ENCODE measurements at places on chromosomes 3 and 15.

GRCh38 chr3:188385295-188385694 lies 231.3 kb downstream of the LPP start:
- DNase-seq = no peak

DNA sequence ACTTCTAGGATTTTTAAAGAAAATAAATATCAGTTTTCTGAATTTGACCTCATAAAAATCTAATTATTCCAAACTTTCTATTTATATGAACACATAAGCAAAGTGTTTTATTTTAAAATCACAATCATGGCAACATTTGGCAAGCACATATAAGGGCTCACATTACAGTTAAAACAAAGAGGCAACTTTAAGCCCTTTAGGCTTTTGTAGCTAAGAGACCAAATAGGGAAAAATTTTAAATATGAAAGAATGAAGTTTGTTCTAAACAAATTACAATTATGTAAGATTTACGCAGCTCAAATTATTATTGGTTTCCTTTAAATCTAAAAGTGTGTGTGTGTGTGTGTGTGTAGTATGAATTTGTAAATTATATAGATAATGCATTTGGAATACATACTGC lies 267.0 kb downstream of the ZIC4 start:
- DNase-seq = no peak

- no peak for DNase-seq
These were observed 20.7 kb downstream of the CYFIP1 start for GRCh38 chr15:22959321-22960101.

DNA sequence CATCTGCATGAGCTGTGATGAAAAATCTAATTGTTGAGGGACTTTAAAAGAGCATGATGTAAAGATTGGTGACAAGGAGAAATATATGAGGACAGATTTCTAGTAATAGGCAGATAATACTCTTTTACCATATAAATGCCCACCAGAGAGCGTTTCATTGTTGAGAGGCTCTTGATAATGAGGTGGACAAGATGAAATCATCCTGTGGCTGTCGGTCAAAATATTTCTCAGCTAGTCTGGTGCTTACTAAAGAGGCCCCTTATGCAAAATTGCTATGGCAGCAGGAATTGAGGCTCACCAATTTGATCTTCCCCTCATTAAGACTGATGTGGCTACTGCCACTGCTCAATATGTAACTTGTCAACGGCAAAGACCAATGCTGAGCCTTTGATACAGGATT lies 225.0 kb upstream of the RASGRP1 start:
- DNase-seq = no peak

DNA sequence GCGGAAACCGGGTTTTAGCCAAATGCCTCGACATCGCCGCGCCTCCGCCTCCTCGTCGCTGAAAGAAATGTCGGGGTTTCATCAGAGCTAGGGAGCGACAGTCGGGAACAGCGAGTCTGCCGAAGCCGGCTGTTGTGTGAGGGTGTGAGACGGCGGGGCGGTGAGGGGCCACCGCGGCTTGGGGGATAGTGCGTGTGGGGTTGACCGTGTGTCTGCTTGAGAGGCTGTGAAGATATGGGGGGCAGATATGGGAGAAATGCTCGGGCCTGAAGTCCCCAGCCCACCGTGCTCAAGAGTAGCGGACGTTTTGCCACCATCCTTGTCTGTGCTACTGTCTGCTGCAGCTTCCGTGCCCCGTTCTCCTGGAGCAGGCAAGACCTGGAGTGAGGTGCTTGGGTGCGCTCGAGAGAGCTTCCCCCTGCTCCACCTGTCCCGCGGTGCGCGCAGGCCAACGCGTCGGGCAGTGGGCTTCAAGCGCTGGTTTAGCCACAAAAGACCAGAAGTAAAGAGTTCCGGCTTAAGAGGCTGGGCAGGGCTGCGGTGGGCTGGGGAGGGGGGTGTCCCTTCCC lies 716 bp upstream of the ISLR2 start:
- no peak for DNase-seq

- peak; percentile 59 for DNase-seq
These were observed 57.7 kb downstream of the DNAJB8 start for GRCh38 chr3:128408693-128409623.

DNA sequence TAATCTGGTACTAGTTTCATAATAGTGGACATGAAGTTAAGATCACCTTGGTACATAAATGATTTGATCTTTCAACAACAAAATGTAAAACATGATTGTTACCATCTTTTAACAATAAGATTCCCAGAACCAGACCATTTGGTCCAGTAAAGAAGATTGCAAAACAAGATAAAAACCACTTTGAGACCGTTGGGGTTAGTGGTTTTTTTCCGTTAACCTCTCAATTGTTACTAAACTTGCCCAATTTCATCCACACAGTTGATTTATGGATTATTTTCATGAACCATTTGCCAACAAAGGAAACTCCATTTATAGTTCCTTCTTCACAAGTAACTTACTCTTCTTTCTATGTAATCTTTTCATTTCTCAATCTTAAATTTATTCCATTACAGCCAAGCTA lies 53.8 kb downstream of the ATP8B4 start:
- no peak for DNase-seq

DNA sequence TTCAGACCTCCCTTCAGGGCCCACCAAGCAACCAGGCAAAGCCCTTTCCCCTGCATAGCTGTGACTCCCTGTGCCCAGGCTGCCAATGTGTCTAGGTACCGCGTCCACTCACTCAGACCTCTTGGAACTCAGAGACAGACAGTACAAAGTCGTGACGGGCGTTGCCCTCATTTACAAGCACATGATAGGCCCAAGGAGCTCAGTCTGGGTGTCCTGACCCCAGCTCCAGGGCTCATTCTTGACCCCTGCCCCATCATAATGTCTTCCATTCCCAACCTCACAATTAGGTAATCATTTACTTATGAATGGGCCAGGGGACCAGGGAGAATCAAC lies 56.0 kb downstream of the KLF13 start:
- no peak for DNase-seq

- no peak for DNase-seq
These were observed 35.2 kb downstream of the RNF13 start for GRCh38 chr3:149848238-149848637.

GRCh38 chr15:38049891-38050290 lies 115.5 kb downstream of the TMCO5A start:
- no peak for DNase-seq

- DNase-seq = no peak
These were observed 81.0 kb downstream of the CLDN11 start for GRCh38 chr3:170499562-170500156.

- no peak for DNase-seq
These were observed 3.9 kb downstream of the NUSAP1 start for GRCh38 chr15:41336549-41336948.

DNA sequence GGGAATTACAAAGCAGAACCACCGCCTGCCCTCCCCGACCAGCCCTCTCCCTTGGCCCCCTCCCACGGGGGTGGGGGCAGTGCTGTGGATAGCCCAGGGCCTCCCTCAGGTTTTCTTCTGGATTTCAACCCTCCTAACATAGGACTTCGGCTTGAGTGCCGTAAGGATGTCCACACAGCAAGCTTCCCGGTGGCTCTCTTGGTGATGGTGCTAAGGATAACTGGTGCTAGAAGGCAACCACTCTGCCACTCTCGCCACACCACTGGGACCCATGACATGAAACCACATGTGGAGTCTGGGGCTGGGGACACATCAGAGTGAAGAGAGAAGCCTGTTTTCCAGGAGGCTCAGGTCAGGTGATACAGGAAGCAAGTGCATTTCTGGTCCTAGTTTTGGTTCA lies 35.4 kb downstream of the SCN5A start:
- DNase-seq = no peak

- DNase-seq = no peak
These were observed 11.8 kb downstream of the ZNF592 start for GRCh38 chr15:84760219-84760618.

DNA sequence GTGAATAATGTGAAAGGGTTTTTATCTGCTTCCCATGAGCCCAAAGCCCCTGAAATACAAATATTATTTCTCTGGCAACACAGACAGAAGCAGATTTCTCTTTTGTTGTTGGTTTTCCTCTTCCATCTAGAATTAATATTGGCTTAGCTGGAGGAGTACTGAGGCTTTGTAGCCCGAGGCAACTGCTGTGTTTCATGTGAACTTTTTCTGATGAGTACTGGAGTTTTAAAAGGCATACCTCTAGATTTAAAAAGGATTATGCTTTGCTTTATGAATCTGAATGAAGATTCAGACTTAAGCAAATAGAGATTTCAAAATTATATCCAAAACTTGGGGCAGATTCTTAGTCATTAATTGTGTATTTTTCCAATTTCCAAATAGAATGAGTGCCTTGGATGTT lies 50.9 kb downstream of the IQCH start:
- DNase-seq = no peak

DNA sequence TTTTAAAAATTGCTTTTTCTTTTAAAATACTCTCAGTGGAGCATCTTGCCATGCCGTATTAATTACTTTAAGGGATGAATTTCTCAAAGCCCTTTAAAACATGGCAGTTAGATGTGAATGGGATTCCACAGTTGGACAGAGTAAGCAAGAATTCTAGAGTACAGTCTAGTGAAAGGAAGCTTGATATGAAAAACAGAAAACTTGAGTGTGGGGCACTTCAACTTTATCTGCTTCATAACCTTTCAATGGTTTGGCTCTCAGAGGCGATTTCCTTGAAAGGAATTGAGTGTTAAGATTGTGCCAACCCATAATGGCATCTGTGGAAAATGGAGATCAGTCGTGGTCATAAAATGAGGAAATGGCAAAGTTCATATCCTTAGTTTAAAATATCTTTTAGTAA lies 127.7 kb upstream of the SAMMSON start:
- DNase-seq = no peak

DNA sequence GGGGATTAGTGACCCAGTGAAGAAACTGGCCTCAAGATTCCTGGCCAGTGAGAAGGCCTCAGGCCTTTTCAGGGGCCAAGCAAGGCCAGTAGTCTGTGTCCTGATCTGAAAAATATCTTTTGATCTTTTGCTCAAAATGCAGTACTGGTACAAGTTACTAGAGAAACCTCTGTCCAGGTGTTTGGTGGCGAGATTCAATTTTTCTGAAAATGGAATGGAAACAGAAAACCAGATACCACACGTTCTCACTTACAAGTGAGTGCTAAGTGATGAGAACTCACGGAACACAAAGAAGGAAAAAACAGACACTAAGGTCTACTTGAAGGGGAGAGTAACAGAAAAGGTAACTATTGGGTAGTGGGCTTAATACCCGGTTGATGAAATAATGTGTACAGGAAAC lies 463.4 kb downstream of the ZIC1 start:
- DNase-seq = no peak

DNA sequence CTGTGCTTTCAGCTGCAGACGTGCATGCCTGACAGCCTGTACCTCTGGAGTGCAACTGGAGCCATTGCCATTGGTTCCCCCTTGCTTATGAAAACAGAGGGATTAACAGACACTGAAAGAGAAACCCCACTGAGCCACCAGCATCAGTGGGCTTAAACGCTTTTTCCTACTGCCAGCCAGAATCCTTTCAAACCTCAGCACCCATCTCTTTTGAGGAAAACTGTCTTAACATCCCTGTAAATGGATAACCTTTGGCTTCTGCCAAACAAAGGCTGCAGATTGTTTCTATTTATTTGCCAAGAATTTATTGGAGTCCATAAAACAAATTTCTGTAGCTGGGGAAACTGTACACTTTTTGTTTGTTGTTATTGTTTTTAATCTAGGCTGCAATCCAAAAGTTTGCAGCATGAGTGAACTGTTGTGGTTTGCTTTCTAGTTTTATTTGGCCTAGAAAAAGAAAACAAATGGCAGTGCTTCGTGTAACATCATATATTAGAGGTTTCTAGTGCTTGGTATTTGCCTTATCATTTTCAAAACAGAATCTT lies 369.2 kb upstream of the IL12A start:
- no peak for DNase-seq

DNA sequence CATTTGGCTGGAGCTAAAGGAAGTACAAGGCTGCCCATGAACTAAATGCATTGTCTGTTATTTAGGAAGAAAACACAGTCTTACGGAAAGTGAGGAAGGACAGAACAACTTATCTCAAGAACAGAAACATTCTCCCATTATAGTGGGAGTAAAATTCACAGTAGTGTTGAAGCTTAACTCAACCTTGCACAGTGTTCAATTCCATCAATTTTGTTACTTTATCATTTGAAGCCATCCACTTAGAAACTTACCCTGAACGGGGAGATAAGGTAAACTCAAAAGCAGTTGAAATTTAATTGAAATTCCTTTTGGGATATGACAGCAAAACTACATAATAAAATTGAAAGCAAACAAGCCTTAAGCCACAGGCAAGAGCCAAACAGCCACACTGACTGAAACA lies 186.9 kb downstream of the PCCB start:
- no peak for DNase-seq

- DNase-seq = no peak
These were observed 113.7 kb downstream of the CHSY1 start for GRCh38 chr15:101138086-101138660.
